Stimulated activated CD4-positive, alpha-beta T cell treated with anti-CD3 and anti-CD28 coated beads, Interleukin-12 subunit alpha, Interleukin-12 subunit beta, amount 100 ng/mL, for 4 hours (primary cell): ENCODE measurements at places on chromosomes 6 and 20.

DNA sequence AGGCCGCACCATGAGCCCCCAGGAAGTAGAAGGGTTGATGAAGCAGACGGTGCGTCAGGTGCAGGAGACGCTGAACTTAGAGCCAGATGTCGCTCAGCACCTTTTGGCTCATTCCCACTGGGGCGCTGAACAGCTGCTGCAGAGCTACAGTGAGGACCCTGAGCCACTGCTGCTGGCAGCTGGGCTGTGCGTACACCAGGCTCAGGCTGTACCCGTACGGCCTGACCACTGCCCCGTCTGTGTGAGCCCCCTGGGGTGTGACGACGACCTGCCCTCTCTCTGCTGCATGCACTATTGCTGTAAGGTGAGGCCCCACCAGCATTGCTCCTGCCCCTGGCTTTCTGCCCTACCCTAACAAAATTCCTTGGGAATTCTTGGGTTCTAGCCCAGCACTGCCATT, 13.1 kb downstream of the DNPH1 start:
- no peak for DNase-seq

GRCh38 chr6:69069881-69070280, 434.8 kb downstream of the ADGRB3 start:
- no peak for DNase-seq

- DNase-seq = no peak
Measured at GRCh38 chr20:52518735-52519134, 327.2 kb upstream of the ZFP64 start.

DNA sequence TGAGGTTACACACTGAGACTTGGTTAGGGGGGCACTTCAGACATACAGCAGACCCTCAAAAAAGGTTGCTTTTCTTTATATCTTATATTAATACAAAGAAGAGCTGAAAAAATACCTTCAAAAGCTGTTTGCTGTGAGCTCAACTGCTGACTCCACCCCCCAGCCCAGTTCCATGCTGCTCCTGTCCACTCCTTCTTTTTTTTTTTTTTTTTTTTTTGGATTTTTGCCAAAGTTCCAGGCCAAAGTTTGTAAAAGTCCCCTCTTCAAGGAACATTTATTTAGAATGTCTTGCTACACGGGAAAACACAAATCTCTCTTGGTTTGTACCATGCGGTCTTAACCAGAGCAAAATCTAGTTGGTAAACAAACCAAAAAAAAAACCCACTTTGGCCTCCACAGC, 85.3 kb upstream of the AKAP12 start:
- DNase-seq = no peak

DNA sequence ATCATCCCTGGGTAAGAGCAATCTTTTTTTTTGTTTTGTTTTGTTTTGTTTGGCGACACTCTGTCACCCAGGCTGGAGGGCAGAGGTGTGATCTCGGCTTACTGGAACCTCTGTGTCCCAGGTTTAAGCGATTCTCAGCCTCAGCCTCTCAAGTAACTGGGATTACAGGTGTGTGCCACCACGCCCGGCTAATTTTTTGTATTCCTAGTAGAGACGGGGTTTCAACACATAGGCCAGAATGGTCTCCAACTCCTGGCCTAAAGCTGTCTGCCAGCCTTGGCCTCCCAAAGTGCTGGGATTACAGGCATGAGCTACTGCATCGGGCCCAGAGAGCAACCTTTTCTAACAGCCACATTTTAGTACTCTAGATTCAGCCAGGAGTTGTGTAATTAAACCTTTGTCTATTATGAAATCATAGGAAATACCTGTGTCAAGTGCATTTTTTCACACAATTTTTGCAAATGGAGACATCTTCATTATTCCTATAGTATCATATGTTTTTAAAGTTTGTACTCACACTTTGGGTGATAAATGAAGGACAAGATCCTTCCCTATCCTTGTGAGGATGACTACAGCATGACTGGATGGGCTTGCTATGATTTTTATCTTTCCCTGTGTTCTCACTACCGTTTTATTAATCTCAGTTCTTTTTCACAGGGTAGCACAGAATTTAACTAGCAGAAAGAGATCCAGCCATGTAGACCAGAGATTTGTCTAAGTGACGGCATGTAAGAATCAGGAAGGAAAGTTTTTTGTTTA, 82.6 kb downstream of the OR2B2 start:
- DNase-seq = no peak
